ENCODE measurements at places on chromosomes 2 and 18. TPM values are rescaled to one million over a fixed set of nuclear protein-coding genes. Genes with fewer than 3 reads are reported as not detected.

ZNF514 gene
- 24.1 TPM for total RNA-seq

IL36B gene
- not detected for total RNA-seq

HRH4 gene
- total RNA-seq, result not detected

PTPRN gene
- total RNA-seq, result not detected

LONRF2 gene
- total RNA-seq, result 12.8 TPM

PPP1R1C gene
- total RNA-seq, result 0.87 TPM

CYP27C1 gene
- total RNA-seq, result 0.42 TPM

GPAT2 gene
- total RNA-seq, result 5.7 TPM

NT5C1B gene
- total RNA-seq, result not detected

IL37 gene
- not detected for total RNA-seq

GCG gene
- total RNA-seq, result 1.8 TPM

TCF4 gene
- 127 TPM for total RNA-seq

STK17B gene
- 73.9 TPM for total RNA-seq

MOGAT1 gene
- not detected for total RNA-seq

PLB1 gene
- total RNA-seq, result 7.1 TPM

FKBP7 gene
- total RNA-seq, result 13.7 TPM

BOLL gene
- total RNA-seq, result not detected

DYTN gene
- not detected for total RNA-seq

LHCGR gene
- total RNA-seq, result 5.7 TPM

UGT1A3 gene
- not detected for total RNA-seq

SRD5A2 gene
- total RNA-seq, result not detected

GALNT14 gene
- not detected for total RNA-seq

CCT4 gene
- 58.4 TPM for total RNA-seq

MYO7B gene
- not detected for total RNA-seq

CRYGC gene
- total RNA-seq, result not detected

MYOM1 gene
- 8.1 TPM for total RNA-seq

CLEC4F gene
- total RNA-seq, result not detected

TMEM37 gene
- 3.7 TPM for total RNA-seq

CPO gene
- total RNA-seq, result 0.39 TPM

GYPC gene
- total RNA-seq, result 68.8 TPM

ANKRD30B gene
- 11.2 TPM for total RNA-seq

R3HDM1 gene
- 22.5 TPM for total RNA-seq

CCDC74A gene
- 50.2 TPM for total RNA-seq

SPHKAP gene
- total RNA-seq, result not detected

All from tibial nerve (tissue), 4 donors.